CD4-positive, alpha-beta T cell treated with Interleukin-17A for 4 hours (primary cell): ENCODE measurements at places on chromosomes 4 and X.

DNA sequence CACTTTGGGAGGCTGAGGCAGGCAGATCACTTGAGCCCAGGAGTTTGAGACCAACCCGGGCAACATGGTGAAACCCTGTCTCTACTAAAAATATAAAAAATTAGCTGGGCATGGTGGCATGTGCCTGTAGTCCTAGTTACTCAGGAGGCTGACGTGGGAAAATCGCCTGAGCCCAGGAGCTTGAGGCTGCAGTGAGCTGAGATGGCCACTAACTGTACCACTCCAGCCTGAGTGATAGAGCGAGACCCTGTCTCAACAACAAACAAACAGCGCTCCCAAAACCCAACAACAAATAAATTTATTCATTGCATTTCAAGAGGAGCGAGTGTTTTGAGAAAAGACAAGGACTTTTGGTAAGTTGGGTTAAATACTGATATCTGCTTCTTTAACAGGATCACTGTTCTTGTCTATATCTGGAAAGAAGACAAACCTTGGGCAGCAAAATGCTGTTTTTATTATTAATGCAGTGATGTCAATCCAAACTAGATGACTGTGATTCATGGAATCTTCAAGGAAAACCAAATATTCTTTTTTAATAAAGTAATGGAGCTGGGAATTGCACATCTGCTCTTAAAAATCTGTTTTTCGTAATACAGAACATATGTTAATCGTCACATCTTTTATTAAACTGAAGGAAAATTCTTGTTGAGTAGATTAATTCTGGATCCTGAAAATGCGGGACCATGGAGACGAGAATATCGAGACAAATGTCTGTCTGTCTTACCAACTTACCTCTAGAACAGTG, 90.8 kb upstream of the LIMCH1 start:
- no peak for DNase-seq

DNA sequence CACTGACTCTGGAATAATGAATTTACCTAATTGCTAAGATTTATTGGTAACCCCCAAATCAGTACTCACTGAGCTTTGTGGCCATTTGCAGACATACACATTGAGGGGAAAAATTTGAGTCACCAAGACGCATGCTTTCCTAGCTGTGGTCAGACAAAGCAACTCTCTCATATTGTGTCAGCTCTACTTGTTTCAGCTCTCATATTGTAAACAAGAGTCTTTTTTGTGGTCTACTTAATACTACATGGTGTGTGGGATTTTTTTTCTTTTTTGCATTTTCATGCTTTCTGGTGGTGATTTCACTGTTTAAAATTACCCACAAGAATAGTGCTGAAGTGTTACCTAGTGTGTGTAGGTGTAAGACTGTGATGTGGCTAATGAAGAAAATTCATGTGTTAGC, 428.2 kb upstream of the GALNT7 start:
- DNase-seq = no peak

- no peak for DNase-seq
Observed at GRCh38 chrX:148537556-148538182, 37.3 kb downstream of the AFF2 start.

DNA sequence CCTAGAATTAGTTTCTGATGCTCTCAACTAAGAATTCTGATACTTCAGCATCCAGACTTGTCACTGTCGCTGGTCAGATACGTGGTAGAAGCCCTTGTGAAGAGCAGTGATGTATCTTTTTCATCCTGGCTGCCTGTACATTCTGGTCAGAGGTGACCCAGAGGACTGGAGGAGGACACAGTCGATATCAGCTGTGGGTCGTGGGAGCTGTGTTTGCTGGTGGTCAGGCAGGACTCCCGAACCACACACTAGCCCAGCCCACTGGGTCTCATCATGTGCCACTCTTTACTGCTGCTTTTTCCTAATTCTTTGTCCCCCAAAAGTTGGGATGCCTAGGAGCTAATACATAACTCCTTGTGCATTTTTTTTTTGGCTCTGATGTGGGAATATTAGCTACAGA, 6.5 kb downstream of the DCUN1D4 start:
- no peak for DNase-seq

DNA sequence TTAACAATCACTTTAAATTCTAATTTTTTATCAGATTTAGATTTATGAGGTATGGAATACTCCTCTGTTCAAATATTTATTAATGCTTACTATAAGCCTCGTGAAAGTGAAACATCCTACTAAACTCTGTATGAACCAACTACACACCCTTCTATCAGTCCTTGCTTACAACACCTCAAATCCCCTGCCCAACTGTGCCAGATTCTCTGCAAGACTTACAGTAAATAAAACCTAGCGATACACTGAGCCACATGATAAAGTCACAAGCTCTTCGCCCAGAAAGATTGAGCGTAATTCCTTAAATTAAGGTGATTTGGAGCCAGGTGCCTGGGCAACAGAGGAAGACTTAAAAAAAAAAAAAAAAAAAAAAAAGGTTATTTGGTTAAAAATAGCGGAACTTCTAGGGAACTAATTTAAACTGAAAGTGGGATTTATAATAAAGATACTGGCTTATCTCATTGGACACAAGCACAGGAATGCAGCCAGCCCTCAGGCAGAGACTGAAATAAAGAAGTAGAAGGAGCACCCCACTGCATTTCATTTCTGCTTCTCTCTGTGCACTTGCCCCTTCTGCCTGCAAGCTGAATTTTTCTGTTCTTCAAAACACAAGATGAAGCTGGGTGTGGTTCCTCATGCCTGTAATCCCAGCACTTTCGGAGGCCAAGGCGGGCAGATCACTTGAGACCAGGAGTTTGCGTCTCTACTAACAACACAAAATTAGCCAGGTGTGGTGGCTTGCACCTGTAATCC, 17.5 kb upstream of the C4orf36 start:
- no peak for DNase-seq

DNA sequence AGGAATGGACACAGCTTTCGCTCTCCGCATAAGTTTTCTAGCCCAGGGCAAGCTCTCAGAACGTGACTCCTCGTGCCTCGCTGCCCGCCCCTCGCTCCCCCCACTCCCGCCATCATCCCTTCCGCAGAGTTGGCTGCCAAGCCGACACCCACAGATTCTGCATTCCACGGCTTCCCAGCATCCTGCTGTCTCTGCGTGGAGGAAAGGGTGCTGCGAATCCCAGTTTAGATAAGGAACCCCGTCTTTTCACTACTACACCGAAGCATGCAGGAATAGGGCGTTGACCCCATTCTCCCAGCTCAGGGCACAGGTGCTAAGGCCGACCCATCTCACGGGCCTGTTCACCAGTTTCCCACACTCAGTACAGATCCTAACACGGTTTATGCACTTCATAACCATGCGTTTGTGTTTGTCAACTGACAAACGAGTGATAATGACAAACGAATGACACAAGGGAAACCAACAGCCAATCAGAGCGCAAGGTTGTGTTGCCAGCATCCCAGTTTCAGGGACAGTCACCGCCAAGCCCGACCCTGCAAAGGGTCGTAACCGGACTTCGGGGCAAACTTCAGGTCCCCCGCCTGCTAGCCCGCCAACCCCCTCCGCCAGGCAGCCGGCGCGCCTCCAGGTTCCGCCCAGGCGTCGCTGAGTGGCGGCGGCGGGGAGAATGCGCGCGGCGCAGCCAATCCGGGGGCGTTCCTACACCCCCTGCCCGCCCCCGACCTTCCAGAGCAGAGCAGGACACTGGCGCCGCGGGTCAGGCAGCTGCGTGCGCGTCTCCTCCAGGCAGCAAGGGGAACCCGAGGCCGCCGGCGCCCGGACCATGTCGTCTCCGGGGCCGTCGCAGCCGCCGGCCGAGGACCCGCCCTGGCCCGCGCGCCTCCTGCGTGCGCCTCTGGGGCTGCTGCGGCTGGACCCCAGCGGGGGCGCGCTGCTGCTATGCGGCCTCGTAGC, at the start of gene CYP2U1:
TSS of gene CYP2U1 (plus strand) at position 729 of the 954 bp plus-strand sequence. CDS start at position 824, 95 bp downstream.
- peak; percentile 86 for DNase-seq

DNA sequence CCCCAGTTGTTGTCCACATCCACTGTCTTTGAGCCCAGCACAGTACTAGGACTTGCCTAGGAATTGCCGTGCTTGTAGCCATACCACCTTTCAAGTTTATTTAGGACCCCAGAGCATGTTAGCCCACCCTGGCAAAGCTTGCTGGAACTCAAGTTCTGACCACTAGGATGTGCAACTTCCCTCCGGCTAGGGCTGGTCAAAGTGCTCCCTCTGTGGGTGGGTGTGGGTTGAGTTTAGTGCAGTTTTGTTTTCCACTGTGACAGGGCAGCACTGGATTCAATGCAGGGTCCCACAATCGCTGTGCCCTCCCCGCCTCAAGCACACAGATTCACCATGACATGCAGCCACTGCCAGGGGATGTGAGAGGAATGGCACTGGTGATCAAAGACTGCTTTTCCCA, 96.0 kb downstream of the RASGEF1B start:
- DNase-seq = no peak

- DNase-seq = no peak
Observed at GRCh38 chr4:101356928-101357327, 9.6 kb upstream of the PPP3CA start.

DNA sequence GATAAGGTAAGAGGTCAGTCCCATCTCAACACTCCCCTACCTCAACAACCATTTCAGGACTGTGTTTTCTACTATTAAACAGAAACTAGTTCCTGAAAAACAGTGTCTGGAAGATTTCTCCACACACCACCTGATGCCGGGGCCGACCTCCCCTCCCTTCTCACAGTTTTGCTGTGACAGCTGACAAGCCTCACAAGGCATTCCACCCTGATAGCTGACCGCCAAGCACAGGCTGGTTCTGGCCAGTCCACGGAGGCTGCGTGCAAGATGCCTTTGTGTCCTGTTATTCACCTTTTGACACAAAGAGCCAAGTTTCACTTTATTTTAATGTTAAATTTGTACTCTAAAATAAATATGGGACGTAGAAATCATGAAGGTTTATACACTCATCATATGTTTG, 758.6 kb downstream of the PDHA2 start:
- DNase-seq = no peak

GRCh38 chrX:13700380-13700779, 11.5 kb downstream of the RAB9A start:
- no peak for DNase-seq
